Gastrocnemius medialis (tissue), 4 donors: ENCODE measurements at places on chromosomes 3 and 15. TPM values are rescaled to one million over a fixed set of nuclear protein-coding genes. Genes with fewer than 3 reads are reported as not detected.

GRCh38 chr3:109316162-109316730 lies at the start of gene DPPA2:
Gene DPPA2, minus strand, starts transcription at chr3:109316517. Its CDS starts 1,975 bp downstream, at chr3:109314542.
- DNase-seq: no peak

- no peak for DNase-seq
Measured at GRCh38 chr3:122576174-122576940, 1.1 kb upstream of the PARP15 start.

ACKR4 gene
- total RNA-seq: not detected

DNA sequence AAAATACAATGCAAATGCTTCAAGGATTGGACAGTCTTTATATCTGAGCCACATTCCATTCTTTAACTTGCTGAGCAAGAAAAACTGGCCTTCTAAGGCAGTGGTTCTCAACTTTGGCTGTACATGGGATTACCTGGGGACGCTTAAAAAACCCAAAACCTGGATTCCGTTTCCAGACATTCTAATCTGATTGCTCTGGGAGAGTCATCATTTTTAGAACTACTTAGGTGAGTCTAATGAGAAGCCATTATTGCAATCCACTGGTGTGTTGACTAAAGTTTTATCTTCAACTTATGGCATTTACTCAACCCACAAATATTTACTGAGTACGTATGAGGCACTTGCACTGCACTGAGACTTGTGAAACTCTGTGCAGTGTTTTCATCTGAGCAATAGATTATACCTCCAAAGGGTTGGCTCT lies 195.7 kb upstream of the ATP11B start:
- DNase-seq: no peak

DNA sequence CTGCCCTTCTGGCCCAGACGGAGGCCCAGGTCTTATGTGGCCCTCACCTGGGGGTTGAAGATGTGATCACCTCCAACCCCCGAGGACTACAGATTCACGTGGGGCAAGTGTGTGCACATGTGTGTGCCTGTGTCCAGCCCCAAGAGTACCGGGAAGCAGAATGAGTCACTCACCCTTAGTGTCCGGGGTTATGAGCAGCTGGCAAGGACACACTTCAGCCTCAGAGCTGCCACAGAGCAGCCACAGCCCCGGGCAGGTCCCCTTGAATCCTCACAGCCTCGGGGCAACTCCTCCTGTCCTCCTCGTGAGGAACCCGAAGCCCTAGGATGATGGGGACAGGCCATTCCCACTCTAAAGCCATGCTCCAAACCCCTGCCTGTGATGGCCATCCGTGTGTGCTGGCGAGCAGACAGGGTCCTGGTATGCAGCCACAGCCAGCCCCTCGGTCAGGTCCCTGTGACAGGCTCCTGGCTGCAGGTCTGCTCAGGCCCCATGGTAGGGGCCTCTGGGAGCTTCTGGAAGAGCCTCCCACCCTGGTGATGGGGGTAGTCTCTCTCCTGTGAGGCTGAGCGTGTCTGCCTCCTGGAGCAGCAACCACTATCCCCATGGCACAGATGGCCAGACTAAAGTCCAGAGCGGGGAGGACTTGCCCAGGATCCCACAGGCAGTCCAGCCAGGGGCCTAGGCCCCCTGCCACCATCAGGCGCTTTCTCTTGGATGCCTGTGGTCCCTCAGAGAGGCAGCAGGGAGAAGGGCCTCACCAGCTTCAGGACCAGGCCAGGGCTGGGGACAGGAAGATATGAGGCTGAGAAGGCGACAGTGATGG lies 852 bp downstream of the STAB1 start:
- DNase-seq: no peak

DNA sequence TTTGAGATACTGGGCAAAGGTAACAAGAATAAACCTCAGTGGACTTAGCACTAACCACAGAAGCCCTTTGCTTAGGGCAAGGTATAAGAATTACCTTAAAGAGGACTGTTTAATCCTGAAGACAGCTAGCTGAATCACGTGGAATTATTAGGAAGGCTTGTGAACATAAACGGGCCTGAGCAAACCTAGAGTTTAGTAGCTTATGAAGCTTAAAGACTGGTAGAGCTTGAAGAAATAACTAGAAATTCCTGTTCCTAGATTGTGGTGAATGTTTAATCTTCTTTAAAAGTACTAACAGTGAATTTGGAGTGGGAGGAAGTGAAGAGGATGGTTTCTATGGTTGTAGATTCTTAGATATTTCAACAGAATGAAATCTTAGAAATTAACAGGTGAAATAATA lies 428.9 kb upstream of the THRB start:
- DNase-seq: no peak

DNA sequence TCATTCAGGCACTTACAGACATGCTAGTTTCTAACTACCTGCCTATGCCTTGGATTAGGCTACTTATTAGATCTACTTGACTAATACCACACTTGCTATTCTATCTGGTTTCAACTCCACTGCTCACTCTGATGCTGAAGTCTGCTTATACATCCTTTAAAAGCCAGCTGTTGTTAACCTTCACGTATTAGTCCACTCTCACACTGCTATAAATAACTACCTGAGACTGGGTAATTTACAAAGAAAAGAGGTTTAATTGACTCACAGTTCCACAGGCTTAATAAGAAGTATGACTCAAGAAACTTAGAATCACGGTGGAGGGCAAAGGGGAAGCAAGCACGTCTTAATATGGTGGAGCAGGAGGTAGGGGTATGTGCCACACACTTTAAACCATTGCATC lies 47.7 kb upstream of the ANKRD28 start:
- no peak for DNase-seq
